ENCODE measurements at places on chromosomes 13 and 19.

- DNase-seq = no peak
Measured at GRCh38 chr13:23963947-23964346, 66.6 kb upstream of the C1QTNF9B start.

GRCh38 chr13:44435919-44436510, 62.4 kb downstream of the SERP2 start:
- no peak for DNase-seq

DNA sequence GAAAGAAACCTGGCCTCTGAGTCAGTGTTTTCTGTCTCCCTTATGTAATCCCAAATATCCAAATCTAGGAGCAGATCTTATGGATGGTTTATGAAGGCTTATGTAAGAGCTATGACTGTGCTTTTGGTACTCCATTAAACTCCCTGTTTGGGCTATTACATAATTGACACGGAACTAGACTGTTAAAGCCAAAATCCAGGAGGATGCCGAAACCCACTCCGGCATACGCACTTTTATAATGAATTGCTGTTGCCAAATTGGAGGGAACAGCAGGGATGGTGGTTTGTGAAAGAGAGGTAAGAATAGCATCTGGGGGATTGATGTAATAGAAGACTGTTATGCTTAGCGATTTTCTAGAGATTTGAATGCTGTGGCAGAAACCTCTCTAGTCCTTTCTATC, 2.0 kb downstream of the MTUS2 start:
- no peak for DNase-seq

- DNase-seq = peak; percentile 37
Measured at GRCh38 chr13:108915095-108915633, 285.8 kb downstream of the MYO16 start.

DNA sequence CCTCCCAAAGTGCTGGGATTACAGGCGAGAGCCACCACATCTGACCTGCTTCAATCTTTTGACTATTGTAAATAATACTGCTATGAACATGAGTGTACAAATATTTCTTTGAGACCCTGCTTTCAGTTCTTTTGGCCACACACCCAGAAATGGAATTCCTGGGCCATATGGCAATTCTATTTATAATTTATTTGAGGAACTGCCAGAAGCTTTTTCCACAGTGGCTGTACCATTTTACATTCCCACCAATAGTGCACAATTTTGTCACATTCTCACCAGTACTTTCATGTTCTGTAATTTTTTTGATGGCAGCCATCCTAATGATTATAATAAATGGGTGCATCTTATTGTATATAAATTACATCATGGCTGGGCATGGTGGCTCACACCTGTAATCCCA, 13.7 kb upstream of the FCER2 start:
- no peak for DNase-seq

DNA sequence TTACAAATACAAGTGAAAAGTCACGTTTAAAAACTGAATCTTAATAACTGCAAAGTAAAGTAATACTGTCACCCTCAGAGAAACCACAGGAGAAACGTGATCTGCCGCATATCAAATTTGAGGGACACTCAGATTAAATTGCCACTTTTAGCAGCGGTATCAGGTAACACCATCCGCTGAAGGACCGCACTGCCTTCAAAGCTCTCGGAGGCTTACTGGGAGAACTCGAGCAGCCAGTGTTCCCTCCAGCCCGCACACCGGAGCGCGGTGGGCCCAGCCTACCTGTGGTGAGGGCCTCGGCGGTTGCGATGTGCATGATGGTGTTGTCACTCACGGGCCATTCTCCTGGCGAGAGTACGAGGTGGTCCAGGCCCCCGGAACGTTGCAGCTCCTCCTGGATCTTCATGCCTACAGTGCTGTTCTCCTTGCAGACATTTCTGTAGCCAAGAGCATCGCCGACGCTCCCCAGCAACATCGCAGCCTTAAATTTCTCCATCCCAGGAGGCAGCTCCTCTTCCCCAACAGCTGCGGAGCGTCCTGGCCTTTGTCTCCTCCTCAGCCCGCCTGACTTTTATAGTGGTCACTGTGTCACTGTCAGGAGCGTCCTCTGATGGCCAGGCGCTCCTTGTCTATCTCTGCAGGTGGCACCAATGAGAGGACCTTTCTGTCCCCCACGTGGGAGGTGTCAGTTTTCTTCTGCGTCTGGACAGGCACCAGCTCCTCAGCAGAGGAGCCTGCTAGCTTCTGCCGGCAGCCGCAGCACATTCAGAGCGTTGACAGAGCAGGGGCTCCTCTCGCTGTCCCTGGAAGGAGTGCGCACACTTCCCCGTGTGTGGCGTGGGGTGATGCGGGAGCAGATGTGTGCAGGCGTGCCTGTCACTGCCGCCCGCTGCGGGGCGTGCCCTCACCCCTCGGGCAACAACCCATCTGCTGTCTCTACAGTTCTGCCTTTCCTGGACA, at the start of gene ADPRHL1:
Gene ADPRHL1 (minus strand): TSS at position 547 of the 960 bp plus-strand sequence. CDS start 51 bp downstream, at position 496.
- no peak for DNase-seq

DNA sequence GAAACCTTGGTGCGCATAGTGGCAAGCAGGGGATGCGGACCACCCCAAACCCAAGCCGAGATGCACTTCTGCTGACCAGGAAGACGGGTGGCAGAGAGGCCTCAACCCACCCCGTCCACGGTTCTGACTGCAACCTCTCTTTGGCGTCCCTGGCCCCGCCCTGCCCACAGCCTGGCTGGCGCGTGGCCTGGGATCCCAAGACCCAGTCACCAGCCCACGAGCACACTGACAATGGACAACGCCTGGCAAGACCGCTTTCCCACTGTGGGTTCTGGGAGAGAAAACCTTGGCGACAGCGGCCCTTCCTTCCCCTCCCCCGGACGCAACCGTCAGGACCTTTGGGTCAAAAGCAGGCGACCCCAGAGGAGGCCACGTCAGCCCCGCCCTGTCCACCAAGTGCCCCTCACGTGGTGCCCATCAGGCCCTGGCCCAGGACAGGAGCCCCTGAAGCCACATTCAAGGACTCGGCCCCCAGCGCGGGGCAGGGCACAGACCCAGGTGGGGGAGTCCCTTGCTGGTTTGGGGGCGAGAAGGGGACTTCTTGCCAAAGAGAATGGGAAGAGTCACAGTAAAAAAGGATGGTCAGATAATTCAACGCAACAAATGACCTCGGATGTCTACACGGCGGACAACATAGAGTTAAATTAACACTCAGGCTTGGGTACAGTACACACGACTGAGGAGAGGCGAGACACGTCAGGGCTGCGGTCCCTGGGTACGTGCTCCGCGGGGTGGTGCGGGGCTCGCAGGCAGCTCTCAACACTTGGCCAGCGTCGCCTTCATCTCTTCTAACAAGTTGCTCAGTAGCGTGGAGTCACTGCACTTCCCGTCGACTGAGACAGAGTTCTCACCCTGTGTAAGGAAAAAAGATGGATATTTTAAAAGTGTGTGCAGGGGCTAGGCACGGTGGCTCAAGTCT, 5.0 kb downstream of the IZUMO4 start:
- DNase-seq = no peak

DNA sequence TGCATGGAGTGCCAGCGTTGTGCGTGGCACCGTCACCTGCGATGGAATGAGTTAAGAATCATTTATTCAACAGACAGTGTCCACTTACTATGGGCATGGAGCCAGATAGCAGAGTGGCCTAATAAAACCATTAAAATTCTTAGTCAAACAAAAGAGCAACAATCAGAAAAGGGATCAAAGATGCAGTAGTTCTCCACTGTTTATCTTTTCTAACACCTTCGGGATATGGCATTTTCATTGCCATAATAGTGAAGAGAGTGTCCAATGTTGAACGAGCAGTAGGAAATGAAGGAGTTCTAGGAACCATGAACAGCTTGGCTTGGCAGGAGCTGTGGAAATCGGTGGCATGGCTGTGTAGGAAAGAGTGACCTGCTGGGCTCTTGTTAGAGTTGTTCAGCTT, 2.0 kb downstream of the TNFSF11 start:
- DNase-seq = no peak

- no peak for DNase-seq
Measured at GRCh38 chr13:28559636-28560259, 64.8 kb upstream of the FLT1 start.

DNA sequence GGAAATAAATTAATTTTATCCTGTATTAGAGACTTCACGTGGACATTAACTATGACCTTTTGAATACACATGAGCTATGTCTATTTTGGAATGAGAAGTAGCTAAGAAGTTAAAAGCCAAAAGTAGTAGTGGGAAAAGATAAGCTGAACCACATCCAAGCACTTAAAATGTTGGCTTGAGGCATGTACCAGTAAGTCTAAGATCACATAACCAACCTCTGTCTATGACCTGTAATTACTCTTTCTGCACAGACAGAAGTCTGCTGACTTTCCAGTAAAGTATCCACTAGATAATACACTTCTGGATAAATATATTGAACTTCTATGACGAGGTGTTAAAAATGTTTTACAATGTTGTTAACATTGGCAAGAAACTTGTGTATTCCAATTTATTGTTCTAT, 68.7 kb downstream of the LIG4 start:
- DNase-seq = no peak

DNA sequence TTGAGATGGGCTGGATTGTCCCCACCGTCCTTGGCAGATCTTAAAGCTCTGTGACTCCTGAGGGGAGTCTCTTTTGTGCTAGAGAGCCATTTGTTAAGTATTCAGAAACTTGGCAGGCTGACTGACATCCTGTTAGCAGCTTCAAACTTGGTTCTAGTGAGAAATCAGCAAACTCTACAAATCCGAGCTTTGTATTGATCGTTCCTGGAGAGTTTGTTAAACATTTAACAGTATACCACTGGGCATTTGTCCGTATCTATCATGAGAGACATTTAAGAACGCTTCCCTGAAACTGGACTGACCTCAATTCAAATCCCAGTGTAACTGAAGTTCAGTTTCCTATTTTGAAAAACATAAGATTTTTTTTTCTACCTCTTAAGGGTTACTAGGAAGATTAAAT, 3.1 kb downstream of the ATP12A start:
- DNase-seq = peak; percentile 36

DNA sequence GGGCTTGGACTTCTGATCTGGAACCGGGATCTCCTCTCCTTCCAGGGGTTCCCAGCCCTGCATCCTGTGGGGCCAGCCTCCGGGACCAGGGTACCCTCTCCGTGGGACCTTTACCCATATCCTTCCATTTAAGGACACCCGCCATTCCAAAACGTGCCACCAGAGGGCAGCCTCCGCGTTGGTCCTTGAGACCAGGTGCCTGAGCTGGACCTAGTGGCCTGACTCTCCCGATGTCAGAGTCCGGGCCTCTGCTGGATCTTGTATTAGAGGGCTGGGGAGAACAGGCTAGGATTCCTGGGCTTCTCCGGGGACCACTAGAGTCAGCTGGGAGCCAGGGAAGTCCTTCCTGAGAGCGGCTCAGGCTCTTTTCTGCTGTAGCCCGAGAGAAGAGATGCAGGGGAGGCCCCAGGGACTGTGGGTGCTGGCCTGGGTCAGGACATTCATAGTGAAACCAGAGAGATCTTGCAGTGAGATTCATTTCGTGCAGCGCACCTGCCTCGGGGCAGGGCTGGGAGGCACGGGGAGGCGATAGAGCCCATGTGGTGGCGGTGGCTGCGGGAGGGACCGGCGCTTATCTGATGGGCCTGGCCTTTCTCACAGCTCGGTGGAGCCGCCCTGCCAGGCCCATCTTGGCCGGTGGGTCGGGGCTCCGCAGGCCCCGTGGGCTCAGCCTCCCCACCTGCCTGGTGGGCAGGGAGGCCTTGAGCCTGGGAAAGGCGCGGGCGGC, 9.8 kb upstream of the SLC7A10 start:
- DNase-seq = peak; percentile 81

- DNase-seq = peak; percentile 96
Measured at GRCh38 chr19:11766597-11767591, at the start of gene ZNF441. TSS of gene ZNF441 (plus strand) at chr19:11767000. CDS start at chr19:11767194, 194 bp downstream.

- DNase-seq = no peak
Measured at GRCh38 chr19:18941628-18942354, 774 bp upstream of the HOMER3 start.

- peak; percentile 18 for DNase-seq
Measured at GRCh38 chr13:76523740-76524340, 362.4 kb downstream of the KCTD12 start.

DNA sequence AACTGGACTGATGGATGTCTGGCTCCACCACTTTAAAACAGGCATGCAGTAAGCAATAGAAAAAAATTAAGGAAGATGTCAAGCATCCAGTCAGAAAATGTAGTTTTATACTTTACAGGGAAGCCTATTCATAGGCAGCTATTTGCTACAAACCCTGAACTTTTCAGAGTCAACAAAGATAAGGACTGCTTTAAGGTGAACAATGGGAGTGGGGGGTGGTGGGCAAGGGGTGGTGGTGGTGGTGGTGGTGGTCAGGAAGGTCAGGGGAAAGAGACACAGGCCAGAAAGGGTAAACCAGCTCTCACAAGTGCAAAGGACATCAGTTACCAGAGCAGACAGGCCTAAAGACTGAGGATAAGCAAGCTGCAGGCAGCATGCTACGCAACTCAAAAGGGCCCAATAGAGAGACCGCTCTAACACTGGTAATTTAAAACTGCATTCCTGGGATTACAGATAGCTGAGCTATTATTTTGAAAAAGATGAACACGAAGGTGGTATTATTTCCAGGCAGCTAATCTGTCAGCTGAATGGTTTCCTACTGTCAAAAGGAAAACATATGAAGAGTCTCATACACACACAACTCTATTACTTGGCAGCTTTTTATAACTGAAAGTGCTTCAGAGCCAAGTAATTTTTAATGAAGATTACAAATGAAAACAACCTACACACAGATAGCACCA, 14.8 kb downstream of the BRD4 start:
- DNase-seq = no peak

DNA sequence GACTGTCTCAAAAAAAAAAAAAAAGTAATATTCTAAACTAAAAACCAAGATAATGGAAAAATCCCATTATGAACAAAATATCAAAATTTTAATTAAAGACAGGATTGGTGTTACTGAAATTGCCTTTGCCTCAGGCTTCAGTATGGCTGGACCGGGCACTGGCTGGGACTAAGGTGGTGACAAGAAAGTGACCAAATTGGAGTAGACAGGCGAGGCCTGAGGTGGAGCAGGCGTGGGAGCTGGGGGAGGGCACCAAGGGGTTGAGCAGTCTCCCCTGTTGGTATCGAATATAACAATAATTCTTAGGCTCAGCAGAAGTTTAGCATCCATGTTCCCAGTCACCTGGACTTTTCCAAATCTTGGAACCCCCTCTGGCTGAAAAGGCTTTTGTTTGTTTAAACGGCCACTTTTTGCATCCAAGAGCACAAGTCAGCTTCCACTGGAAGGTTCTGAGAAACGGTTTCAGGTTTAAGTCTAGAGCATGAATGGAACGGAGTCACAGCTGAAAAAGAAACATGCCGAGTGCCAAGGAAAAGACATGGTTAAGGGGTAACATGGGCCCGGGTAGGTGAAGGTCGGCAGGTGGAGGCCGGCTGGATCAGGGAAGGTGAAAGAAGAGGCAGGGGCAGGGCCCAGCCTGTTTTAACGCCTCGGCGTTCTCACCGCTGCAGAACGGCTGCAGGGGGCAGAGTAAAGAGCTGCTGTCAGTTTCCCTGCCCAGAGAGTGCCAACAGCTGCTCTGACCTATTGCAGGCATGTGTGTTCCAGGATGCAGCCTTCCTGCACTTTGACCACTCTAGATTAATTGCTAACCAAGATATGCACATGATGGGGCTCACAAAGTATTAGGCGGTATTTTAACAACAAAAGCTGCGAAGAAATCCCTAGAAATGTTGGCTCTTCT, 104.4 kb downstream of the TM9SF2 start:
- DNase-seq = peak; percentile 73
